ENCODE measurements at places on chromosomes 1 and 21.

- DNase-seq: peak; percentile 81
These were observed 99.6 kb downstream of the EIF4G3 start for GRCh38 chr1:21077085-21077484.

GRCh38 chr1:12634156-12634555 is 9.7 kb upstream of the AADACL4 start:
- DNase-seq: no peak

- no peak for DNase-seq
These were observed 12.9 kb upstream of the DMAP1 start for GRCh38 chr1:44200336-44200735.

DNA sequence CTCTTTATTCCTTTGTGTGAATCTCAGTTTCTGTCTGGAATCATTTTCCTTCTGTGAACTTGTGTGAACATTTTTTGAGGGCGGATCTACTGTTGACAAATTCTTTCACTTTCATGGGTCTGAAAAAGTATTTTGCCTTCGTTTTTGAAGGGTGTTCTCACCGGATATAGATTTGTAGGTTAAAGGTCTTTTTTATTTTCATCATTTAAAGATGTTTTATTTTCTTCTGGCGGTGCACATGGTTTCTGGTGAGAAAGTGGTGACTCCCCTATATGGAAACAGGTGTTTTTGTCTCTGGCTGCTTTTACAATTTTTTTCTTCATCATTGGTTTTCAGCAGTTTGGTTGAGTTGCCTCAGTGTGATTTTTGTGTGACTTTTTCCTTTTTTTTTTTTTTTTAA is 94.9 kb downstream of the DYRK1A start:
- DNase-seq: no peak

DNA sequence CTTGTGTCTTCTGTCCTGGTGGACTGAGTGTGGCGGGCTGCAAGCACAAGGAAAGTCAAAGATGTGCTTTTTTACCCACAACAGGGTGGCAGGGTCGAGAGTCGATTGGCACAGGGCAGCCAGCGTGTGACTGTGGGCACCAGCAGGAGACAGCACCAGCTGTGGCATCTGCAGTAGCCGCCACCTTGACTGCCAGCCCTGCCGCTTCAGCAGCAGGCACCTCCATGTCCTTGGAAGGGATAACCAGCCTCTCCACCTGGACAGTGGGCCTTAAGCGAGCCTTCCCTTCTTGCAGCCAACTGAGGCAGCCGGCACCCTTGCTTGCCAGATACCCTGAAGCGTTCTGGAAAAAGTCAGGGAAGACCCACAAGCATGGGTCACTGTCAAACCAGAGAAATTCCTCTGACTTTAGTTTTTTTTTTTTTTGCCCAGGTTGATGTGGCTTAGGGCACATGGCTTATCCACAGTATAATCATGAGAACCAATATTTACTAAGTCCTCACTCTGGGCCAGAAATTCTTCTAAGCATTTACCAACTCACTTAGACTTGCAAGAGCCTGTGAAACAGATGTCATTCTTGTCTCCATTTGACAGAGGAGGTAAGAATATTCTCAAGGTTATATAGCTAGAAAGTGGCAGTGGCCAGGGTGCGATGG is 30.1 kb upstream of the PTGFRN start:
- DNase-seq: no peak
